NCI-H1092 (cell line): ENCODE measurements at places on chromosomes 16 and 17.
A peak's percentile ranks its signal among the peaks of the same experiment; 100 is the strongest.

GRCh38 chr16:57469917-57470470, 7.5 kb downstream of the POLR2C start:
- no peak for DNase-seq

DNA sequence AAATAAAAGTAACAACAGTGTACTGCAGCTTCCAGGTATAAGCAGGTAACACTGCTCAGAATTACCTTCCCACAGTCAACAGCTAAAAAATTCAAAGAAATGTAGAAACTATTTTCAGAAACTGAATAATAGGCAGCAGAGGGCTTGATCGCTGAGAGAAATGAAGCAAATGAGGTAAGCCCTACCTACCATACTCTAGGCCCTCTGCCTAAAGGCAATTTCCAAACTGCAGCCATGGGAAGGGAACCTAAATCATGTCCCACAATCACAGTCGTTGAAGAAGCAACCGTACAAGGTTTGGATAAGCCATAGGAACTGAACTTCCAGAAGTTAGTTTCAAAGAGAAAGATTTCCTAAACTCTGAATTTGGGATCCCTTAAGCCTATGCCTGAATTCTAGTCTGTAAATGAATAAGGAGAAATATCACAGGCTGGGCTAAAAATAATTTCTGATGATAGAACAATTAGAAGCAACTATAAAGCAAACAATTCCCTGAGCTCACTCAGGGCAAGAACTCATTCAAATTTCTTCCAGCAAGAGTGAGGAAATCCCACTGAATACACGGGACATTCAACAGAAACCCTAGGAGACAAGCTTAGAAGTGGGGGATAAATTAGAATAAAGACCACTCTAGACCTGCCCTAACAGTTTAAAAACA, 24.5 kb downstream of the NCOR1 start:
- no peak for DNase-seq

DNA sequence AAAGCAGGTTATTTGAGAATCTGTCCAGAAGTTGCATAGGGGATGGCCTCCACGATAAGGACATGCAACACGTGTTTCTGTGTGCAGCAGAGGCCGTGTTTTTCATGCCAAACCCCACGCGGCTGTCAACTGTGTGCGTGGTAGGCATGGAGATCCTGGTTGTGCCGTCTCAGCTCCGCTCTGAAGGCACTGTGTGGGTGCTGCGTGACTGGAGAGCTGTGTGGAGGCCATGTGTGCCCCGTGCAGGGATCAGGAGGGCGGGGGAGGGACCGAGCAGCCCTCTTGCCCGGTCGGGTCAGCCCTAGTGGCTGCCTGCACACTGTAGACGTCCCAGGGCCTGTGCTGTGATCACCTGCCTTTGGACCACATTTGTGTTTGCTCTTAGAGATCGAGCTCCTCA, 74.5 kb downstream of the SEC14L1 start:
- no peak for DNase-seq

DNA sequence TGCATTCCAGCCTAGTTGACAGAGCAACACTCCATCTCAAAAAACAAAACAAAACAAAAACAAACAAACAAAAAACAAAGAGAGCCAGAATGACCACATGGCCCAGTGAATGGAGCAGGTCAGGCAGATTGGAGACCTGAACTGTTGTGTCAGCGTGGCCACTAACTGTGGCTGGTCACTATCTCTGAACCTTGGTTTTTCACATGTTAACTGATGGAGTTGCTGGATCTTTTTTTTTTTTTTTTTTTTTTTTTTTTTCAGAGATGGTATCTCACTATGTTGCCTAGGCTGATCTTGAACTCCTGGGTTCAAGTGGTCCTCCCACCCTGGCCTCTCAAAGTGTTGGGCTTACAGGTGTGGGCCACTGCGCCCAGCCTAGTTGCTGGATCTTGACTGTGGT, 31.8 kb downstream of the RHBDL3 start:
- DNase-seq, result no peak

- no peak for DNase-seq
Measured at GRCh38 chr16:89484041-89484501, 6.3 kb downstream of the ANKRD11 start.

- DNase-seq, result peak; percentile 49
Measured at GRCh38 chr17:9371019-9371418, 204.6 kb downstream of the STX8 start.

DNA sequence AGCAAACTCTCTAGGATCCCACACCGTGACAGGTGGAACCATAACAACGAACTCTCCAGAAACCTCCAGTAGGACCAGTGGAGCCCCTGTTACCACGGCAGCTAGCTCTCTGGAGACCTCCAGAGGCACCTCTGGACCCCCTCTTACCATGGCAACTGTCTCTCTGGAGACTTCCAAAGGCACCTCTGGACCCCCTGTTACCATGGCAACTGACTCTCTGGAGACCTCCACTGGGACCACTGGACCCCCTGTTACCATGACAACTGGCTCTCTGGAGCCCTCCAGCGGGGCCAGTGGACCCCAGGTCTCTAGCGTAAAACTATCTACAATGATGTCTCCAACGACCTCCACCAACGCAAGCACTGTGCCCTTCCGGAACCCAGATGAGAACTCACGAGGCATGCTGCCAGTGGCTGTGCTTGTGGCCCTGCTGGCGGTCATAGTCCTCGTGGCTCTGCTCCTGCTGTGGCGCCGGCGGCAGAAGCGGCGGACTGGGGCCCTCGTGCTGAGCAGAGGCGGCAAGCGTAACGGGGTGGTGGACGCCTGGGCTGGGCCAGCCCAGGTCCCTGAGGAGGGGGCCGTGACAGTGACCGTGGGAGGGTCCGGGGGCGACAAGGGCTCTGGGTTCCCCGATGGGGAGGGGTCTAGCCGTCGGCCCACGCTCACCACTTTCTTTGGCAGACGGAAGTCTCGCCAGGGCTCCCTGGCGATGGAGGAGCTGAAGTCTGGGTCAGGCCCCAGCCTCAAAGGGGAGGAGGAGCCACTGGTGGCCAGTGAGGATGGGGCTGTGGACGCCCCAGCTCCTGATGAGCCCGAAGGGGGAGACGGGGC, 1.3 kb downstream of the SPN start:
- no peak for DNase-seq

DNA sequence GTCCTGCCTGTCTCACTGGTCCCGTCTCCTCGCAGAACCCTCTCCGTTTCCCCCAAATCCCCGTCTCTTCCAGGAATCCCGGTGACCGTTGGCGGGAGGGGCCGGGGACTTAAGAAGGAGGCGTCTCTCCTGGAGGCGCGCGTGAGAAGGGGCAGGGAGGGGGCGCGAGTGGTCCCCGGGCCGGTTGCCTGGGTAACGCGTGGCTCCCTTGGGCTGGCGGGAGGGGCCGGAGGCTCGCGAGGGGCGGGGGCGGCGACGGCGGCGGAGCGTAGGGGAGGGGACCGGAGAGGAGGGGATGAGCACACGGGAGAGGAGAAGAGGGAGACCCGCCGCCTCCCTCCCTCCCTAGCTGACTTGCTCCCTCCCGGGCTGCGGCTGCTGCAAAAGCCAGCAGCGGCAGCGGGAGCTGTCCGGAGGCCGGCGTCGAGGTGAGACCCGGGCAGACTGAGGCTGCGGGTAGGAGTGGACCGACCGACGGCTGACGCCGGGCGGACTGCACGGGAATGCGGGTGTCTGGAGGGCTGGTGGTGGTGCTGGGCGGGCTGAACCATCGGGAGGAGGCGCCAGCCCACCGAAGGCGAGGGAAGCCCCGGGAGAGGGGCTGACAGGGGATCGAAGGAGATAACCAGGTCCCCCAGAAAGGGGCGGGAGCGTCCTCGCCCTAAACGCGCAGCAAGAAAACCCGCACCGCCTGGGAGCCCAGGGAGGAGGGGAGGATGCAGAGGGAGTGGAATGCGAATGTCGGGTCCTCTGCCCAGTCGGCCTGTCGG, at the start of gene PRRT2:
Gene PRRT2, plus strand, starts transcription at position 298 of the 770 bp plus-strand sequence. CDS start 862 bp downstream, outside the sequence.
- peak; percentile 65 for DNase-seq

- DNase-seq, result no peak
Measured at GRCh38 chr16:77143364-77143763, 47.6 kb upstream of the MON1B start.

DNA sequence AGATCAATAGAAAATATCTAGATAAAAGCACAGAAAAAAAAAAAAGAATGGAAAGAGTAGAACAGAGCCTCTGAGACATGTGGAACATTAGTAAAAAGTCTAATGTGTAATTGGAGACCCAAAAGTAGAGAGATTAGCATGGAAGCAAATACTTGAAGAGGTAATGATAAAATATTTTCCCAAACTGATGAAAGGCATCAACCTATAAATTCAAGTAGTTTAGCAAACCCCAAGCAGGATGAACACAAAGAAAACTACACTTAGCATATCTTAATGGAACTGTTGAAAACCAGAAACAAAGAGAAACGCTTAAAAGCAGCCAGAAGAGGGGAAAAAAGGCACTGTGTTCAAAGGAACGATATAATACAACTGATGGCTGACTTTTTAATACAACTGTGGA, 16.4 kb downstream of the NF1 start:
- DNase-seq, result no peak

DNA sequence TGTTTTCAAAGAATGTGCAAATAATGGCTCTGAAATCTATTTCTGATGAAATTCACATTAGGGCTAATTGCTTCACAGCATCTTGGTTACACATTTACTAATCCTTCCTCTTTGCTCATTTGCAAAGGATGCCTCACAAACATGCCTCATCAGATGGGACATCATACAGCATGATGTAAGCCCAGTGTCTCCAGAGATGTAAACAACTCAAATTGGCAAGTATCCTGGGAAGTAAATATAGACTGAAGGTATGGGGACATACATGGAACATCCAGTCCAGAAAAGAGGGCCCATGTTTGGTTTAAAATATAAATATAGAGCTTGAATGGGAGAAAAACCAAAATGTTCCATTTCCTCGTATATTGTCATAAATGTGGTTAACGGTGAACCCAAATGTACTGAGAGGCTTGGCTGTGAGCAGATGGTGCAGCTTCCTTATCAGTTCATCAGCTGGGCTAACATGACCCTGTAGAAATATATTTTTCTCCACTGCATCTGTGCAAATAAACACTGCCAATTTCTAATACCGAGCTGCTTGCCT, 142.9 kb upstream of the NUDT7 start:
- peak; percentile 6 for DNase-seq

DNA sequence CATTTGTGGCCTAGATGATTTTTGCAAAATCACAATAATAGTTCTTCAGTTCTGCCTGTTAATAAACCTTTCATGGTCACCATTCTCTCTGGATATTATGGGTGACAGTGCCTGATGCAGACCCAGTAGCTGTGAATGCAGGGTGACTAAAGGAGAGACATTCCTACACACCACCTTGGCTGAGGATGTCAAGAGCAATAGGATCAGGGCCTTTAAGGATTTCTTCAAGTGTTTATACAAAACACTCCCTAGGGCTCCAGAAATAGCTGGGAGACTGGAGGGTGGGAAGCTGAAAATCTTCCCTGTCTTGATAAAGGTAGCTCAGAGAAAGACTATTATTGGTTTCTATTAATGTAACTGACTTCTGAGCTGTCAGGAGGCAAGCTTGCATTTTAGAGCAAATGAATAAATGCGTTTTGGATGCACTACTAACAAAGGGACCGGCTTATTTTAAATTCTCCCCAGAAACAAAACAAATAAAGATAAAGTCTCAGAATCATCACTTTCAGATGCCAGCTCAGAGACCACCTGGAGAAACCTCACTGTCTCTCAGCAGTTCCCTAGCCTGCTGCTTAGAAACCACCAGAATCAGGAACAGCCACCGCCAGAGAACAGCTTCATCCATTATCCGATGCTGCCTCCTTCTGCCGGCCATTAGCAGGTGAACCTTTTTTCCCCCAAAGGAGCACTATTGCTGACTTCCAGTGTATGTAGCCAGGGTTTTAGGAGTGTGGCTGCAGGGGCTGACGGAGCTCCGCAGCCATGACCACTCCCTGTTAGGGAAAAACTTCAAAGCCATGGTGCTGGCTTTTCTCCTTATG, 171.4 kb upstream of the DYNLRB2 start:
- DNase-seq, result no peak

- no peak for DNase-seq
Measured at GRCh38 chr17:4623249-4623648, 18.2 kb downstream of the ALOX15 start.
